NCI-H1417 (cell line): ENCODE measurements at places on chromosomes 3 and 15.

- DNase-seq, result no peak
Observed at GRCh38 chr3:41241800-41242571, 42.7 kb downstream of the CTNNB1 start.

- DNase-seq, result no peak
Observed at GRCh38 chr3:103968751-103969150, 1398.0 kb upstream of the ALCAM start.

- no peak for DNase-seq
Observed at GRCh38 chr15:39934397-39935071, 619 bp downstream of the EIF2AK4 start.

DNA sequence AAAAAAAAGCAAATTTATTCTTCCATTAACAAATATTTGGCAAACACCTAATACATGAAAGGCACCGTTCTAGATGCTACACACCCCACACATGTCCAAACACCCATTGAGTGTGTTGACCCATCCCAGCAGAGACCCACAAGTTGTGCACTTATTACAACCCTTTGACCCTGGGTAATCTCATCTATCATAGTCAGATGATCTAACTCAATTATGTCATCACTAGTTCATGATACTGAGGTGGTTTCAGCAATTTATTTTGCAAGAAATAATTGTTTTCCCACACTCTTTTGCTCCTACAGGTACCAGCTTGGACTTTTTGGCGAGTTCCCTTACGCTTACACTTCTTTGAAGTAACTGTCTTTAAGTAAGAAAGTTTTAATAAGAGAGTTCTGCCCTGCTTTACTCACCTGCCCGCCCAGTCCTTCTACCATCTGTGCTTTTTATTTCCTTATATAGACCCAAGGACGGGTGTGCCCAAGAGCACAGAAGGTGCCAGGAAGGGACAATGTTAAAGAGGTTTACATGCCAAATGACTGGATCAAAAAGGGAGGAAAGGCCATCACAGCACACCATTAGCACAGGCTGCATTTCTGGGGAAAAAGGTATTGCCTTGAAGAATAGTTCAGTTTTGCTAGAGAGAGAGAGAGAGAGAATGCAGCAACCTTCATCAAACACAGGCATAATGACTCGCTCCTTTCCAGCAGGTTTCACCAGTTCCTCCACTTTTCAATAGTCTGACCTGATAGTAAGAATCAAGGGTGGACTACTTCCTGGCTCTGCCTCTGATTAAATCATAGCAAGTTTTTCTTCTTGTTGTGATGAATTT, 54.5 kb upstream of the ATP11B start:
- peak; percentile 12 for DNase-seq

DNA sequence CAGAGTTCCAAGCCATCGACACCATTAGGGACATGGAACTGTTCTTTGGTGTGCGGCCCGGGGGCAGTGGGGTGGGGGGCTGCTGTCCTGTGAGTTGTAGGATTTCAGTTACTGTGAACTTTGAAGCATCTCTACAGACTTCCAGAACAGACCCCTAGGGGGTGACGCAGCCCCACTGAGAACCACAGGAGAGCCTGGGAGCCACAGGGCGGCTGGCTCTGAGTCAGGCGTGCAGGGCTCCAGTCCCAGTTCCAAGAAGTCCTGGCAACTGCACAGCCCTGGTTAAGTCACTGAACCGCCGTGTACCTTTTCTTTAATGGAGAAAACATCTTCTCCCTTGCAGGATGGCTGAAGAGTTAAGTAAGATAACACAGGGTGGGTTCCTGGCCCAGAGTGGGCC, 23.5 kb upstream of the LRTM1 start:
- no peak for DNase-seq

GRCh38 chr3:152283492-152284381, 15.0 kb downstream of the MBNL1 start:
- no peak for DNase-seq

DNA sequence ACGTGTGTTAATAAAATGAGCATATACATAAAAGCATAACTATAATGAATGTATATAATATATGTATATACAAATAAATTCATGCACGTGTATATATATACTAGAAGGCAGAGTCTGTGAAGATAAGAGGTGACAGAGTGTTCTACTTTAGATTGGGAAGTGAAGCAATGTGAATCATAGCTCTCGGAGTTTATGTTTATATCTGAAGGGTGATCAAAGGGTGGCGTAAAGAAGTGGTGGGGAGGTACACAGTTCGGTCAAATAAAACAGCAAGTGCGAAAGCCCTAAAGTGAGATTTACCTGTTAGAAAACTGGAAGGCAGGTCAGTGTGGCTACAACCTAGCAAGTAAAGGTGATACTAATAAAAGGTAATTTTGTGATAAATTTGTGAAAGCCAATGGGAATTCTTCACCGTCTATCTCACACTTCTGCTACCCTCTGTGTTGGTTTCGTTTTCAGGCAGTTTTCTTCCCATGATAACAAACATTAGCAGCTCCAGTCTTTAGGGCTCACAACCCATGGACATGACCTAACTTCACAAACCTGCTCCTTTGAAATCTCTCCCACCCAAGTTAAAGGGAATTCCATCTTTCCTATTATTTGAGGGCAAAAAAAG, 46.7 kb upstream of the BCHE start:
- DNase-seq, result no peak
